LHCN-M2 (cell line): ENCODE measurements at places on chromosomes 13 and 19. TPM values are rescaled to one million over a fixed set of nuclear protein-coding genes. Genes with fewer than 3 reads are reported as not detected.

DNA sequence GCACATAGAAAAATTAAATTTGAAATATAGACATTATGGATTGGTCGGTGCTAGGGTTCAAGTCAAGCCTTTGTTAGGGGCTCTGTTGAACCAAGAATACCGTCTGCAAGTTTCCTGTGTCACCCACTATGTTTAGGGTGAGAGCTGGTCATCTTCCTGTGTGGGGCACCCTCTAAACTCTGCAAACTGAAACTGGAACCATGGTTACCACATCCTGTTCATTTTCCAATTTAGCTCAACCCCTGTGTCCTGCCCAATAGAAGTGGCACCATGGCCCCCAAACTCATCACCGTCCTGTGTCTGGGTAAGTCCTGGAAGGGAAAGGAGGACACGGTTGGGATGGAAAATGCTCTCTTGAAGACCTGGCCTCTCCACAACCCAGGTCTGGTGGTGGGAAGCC is 29.9 kb downstream of the LAIR2 start:
- no peak for DNase-seq

GRCh38 chr19:10332965-10333757 is at the start of gene RAVER1:
RAVER1 (minus strand) TSS chr19:10333529; CDS start chr19:10333507, 22 bp downstream.
- DNase-seq = peak; percentile 96

DNA sequence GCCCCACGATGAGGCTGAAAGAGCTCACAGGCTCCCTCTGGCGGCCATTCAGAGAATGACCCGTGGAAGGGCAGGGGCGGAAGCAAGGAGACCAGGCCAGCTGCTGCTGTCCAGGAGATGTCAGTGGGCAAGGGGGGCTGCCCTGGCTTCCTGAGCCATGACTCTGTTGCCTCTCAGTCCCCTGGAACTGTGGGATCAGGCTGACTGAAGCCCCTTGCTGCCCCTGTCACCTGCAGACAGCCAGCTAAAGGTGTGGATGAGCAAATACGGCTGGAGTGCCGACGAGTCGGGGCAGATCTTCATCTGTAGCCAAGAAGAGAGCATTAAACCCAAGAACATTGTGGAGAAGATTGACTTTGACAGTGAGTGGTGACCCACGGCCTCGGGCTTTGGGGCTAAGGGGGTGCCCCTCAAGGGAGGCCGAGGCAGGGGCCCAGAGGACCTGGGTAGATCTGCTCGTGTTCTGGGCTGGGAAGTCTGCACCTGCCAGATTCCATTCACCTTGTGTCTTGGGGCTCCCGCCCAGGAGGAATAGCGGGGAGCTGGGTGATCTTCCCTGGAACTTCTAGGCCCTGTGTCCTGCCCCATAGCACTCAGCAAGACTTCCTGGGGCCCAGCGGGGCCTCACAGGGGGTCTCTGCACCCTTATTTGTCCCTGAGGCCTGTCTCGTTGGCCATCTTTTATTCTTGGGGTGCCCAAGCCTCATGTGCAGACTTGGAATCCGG is 12.5 kb upstream of the ACTN4 start:
- DNase-seq = peak; percentile 65

GRCh38 chr19:38183251-38183897 is 40.6 kb downstream of the DPF1 start:
- peak; percentile 71 for DNase-seq

Gene AXL
- total RNA-seq = 254 and 297 TPM in 2 replicates

Gene SIGLEC9
- not detected in 2 replicates for total RNA-seq

DNA sequence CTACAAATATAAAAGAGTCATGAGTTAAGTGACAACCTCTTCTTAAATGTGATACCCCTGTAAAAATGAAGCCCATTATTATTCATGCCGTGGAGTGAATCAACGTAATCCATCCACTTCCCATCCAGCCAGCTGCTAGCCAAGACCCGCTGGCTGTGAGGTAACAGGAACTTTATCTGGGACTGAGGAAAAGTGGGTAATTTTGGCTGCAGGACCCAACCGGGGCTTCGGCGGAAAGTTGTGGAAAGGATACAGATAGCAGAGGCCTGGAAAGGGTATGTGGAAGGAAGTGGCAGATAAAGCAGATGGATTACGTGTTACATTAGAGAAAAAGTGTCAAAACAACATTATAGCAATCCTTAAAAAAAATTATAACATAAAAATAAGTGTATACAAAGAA is 48.3 kb downstream of the SLC7A1 start:
- no peak for DNase-seq

- peak; percentile 31 for DNase-seq
These were observed at the start of gene FSD1 for GRCh38 chr19:4304538-4305256. FSD1 (plus strand) TSS chr19:4304598; CDS start chr19:4304747, 149 bp downstream.

Gene CIC
- 28.6 and 30.5 TPM in 2 replicates for total RNA-seq

GRCh38 chr13:47463726-47464125 is 537.3 kb downstream of the SUCLA2 start:
- peak; percentile 14 for DNase-seq

DNA sequence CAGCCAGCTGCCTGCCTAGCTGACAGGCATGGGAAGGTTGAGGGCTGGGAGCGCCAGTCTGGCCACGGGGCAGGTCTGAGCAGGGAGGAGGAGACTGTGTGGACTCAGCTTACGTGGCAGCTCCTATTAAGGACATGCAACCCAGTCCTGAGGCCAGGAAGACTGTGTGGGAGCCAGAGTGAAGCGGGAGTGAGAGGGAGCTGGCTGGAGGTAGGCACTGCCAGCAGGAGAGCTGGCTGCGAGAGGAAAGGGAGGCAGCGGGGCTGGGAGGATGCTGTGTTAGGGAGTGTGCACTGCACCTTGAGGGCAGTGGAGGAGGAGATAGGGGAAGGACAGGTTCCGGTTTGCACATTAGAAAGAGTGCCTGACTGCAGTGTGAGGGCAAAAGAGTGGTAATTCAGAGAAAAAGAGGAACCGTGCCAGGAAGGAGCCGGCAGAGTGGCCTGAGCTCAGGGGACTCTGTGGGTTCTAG is 99.2 kb downstream of the SLC7A1 start:
- DNase-seq = no peak

- DNase-seq = peak; percentile 27
These were observed 38.6 kb downstream of the ZNF823 start for GRCh38 chr19:11699931-11700794.

Gene GPC6
- total RNA-seq = 13.0 and 17.0 TPM in 2 replicates

DNA sequence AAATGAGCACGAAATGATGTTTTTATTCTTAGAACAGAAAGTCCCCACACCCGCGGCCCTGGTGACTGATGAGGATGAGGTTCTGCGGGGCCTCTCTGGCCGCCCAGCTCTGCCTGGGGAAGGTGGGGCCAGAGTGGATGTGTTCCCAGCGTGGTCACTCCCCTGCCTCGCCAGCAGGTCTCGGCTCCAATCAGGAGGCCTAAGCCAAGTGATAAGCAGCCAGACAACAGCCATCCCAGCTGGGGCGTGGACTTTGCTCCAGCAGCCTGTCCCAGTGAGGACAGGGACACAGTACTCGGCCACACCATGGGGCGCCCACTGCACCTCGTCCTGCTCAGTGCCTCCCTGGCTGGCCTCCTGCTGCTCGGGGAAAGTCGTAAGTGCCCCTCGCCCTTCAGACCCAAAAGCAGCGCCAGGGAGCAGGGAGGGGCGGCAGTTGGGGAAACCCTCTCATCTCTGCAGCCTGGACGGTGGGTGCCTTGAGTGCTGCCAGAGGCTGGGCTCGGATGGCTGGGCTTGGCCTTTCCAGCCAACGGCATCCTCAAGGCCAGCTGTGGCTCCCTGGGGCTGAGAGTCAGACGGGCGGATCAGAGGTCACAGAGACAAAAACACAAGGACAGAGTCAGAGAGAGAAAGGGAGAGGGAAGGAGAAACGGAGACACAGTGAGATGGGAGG is at the start of gene F10:
F10 (plus strand) TSS at position 250 of the 676 bp plus-strand sequence; CDS start at position 307, 57 bp downstream.
- DNase-seq = peak; percentile 34
